ENCODE measurements at places on chromosomes 12 and 14.

GRCh38 chr12:32541754-32542374, 137.2 kb upstream of the DNM1L start:
- no peak for DNase-seq

DNA sequence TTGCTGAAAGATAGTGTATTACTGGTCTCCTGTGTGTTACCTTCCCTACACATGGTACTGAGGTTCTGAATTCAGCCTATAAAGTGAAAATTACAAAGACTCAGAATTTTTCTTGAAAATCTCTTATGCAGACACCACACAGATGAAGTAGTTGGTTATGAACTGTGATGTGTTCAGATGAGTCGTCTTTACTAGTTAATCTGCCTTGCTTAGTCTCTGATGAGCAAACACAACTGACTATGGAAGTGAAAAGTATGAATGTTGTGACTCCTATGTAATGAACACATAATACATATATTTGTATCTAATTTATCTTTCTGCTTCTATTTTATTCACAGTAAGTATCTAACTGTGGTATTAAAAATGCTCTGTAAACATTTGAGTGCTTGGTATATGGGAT, 4.7 kb downstream of the MTERF2 start:
- DNase-seq = no peak

GRCh38 chr12:22043943-22044342, 2.1 kb upstream of the CMAS start:
- no peak for DNase-seq

GRCh38 chr12:109870648-109871047, 9.7 kb downstream of the GLTP start:
- no peak for DNase-seq
